ENCODE measurements at places on chromosomes 3 and 15. TPM values are rescaled to one million over a fixed set of nuclear protein-coding genes. Genes with fewer than 3 reads are reported as not detected.
A peak's percentile ranks its signal among the peaks of the same experiment; 100 is the strongest.

GOLGA8Q gene
- total RNA-seq = 3.3 TPM

RHCG gene
- not detected for total RNA-seq

LEKR1 gene
- total RNA-seq = not detected

LMCD1 gene
- 7.0 TPM for total RNA-seq

RPP14 gene
- total RNA-seq = 18.6 TPM

CDHR4 gene
- total RNA-seq = not detected

PRKCI gene
- total RNA-seq = 52.1 TPM

ATP13A4 gene
- total RNA-seq = 5.6 TPM

CCDC13 gene
- 4.0 TPM for total RNA-seq

SPINT1 gene
- 729 TPM for total RNA-seq

DNA sequence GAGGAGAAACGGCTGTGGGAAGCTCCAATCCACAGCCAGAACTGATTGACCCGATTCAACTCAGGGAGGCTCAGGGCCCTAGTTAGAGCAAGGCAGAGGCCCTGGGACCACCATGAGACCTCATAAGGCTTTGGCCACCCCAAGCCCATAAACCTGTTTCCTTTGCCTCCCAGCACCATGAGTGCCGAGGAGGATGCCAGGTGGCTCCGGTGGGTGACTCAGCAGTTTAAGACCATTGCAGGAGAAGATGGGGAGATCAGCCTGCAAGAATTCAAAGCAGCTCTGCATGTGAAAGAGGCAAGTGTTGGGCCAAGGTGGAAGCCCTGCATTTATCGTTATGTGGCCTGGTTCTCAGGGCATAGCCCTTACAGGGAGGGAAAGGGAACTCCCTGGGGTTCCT, 11.9 kb downstream of the NOX5 start:
- no peak for DNase-seq

- no peak for DNase-seq
Measured at GRCh38 chr15:71133747-71134472, 18.6 kb downstream of the THSD4 start.

DNA sequence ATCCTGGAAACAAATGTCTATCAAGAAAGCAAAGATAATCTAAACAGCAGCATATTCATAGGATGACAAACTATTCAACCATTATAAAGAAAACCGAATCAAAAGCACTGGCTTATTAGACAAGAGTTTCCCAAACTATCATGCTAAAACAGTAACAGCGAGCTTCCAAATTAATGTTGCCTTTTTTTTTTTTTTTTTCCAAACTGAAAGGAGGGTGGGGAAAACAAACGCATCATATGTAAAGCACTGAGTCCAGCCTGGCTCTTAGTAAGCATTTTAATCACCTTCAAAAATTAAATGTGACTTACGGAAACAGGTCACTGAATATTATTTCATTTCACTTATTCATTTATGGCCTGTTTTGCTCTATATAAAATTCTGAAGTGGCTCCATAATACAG, 2.3 kb downstream of the TJP1 start:
- no peak for DNase-seq

GRCh38 chr15:65916664-65917406, 47.5 kb downstream of the RAB11A start:
- peak; percentile 13 for DNase-seq

DNA sequence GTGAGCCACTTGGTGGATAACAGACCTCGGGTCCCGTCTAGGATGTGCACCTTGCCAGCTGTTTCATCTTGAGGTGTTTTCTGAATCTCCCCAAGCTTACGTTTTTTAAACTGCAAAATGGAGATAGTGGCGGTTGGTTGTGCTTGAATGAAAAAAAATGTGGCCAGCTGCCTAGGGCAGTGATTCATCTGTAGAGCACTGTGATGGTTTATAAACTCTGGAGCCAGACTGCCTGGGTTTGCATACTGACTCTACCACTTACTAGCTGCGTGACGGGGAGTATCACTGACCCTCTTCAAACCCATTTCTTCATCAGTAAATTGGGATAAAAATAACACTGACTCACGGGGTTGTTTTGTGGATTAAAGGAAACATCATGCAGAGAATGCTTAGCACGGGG, 159.1 kb downstream of the CHL1 start:
- peak; percentile 14 for DNase-seq

DNA sequence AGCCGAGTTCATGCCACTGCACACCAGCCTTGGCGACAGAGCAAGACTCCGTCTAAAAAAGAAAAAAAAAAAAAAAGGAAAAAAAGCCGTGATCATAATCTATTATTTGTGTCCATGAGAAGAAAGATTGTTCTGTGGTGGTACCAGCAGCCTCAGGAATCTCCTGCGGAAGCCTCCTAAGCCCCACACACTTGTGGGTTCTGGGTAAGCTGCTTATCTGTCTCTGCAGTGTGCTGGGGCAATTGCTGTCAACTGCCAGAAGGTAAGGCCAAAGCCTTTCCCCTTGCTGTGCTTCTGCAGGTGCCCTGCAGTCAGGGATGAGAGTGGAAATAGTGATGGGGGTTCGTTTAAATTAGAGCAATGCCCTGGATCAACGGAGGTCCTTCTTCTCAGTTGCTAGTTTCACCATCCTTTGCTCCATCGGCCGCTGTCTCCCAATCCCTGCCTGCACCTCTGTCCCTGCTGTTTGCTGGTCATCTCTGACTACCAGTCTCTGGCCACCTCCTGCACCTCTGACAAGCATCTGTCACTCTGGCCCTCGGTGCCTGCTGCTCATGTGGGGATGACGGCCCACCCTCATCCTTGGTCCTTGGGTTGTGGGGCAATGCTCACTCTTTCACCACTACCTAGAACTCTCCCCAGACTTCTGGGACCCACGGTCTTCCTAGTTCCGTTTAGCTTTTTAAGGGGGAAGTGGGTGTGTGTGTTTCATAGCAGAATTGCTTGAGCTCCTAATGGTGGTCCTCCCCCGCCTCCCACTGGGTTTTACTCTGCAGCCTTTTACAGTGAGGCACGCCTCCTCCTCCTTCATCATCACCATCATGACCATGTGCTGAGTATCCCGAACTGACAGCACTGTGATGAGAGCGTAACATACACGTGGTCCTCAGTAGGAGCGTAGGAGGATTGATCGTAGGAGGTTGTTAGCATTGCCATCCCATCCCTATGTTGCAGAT, 25.5 kb downstream of the CHRD start:
- no peak for DNase-seq

GRCh38 chr3:106197532-106198194, 328.9 kb upstream of the CBLB start:
- no peak for DNase-seq

DNA sequence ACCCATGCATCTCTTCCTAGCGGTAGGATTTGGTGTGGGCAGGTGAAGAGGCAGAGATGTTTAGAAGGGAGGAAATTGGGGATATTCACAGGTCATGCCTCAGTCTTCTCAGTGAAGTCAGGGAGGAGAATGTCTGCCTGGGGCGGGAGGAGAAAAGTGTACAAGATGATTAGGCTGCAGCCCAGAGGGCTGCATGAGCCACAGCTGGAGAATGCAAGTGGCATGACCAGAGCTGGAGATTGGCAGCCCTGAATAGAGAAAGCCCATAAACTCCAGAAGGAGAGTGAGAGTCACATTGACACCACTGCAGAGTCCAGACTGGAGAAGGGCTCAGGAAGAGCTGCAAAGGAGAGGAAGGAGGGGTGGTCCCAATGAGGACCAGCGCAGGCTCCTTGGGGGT, 22.6 kb downstream of the PDHB start:
- DNase-seq = no peak

DNA sequence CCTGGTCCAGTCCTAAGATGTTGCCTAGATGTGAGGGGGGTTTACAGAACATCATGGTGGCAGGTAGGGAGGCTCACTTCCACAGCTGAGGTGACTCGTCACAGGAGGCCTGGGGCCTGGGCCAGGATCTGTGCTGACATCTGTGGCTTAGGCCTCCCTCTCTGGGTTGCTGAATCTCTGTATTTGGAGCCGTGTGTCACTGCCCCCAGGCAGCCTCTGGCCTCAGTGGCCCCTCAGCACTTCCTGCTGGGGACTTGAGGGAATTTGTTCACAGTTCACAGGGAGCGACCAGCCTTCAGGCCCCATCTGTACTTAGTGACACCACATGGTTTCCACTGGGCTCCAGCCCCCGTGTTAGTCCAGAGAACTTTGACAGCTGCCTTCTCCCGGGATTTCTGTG, 41.7 kb upstream of the ADAMTSL3 start:
- no peak for DNase-seq

DNA sequence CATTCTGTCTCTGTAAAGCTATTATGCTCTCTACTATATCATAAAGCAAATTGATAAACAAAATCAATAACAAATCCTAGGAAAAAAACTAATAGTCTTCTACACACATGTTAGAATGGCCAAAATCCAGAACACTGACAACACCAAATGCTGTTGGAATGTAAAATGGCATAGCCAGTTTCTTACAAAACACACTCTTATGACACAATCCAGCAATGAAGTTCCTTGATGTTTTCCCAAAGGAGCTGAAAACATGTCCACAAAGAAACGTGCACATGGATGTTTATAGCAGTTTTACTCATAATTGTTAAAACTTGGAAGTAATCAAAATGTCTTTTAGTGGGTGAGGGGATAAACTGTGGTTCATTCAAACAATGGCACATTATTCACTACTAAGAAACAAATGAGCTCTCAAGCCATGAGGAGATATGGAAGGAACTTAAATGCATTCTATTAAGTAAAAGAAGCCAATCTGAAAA, 32.7 kb downstream of the CADM2 start:
- no peak for DNase-seq

DNA sequence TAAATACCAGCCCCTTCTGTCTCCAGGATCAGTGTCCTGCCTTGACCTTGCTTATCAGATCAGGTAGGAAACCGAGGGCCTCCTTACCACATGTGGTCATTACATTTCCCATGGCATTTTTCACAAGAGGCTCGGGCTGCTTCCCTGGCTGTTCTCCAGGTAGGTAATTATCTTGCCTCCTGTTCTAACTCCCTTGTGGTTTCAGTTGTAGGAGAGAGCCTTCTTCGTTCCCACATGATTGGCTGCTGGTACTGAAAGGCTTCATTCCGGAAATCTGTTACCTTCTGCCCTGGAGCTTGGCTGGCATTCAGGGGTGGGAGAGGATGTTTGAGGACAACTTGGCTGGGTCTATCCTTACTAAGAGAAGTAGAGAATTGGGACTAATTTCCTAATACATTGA, 46.8 kb upstream of the RORA start:
- no peak for DNase-seq

DNA sequence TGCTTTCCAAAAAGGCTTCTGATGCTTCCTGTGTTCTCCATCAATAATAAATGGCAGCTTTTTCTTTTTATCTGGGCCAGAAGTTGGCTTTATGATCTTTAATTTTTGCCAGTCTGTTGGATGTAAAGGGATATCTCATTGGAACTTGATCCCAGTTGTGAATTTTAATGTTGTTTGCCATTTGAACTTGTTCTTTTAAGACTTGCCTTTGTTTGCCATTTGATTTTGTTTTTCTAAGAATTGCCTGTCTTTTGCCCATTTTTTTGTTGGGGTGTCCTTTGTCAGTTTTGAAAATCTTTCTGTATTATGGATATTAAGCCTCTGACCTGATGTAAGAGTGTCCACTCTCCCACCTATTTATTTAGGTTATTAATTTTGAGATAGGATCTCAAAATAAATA, 9.8 kb downstream of the FXR1 start:
- DNase-seq = no peak

GRCh38 chr15:57440799-57441198, 64.5 kb downstream of the CGNL1 start:
- DNase-seq = no peak

DNA sequence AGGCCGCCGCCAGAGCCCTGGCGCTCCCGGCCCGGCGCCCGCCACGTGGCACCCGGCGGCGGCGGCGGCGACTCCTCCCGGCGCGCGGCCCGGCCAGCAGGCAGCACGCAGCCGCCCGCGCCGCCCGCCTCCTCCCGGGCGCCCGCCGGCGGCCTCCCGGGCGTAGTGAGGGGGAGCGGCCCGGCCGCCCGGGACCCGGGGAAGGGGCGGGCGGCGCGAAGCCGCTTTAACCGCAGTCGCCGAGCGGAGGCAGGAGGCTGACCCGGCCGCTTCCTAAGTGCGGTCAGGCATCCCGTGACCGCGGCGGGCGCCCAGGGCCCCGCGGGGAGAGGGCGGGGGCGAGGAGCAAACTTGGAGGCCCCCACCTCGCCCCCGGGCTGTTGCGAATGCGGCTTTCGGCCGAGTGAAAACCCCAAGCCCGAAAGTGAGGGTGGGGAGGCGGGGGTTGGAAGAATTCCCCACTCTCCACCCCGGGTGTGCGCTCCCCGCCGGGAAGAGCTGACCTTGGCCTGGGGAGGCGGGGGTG, 1.7 kb upstream of the HES1 start:
- peak; percentile 51 for DNase-seq

- DNase-seq = no peak
Measured at GRCh38 chr3:41339758-41340157, 140.5 kb downstream of the CTNNB1 start.

DNA sequence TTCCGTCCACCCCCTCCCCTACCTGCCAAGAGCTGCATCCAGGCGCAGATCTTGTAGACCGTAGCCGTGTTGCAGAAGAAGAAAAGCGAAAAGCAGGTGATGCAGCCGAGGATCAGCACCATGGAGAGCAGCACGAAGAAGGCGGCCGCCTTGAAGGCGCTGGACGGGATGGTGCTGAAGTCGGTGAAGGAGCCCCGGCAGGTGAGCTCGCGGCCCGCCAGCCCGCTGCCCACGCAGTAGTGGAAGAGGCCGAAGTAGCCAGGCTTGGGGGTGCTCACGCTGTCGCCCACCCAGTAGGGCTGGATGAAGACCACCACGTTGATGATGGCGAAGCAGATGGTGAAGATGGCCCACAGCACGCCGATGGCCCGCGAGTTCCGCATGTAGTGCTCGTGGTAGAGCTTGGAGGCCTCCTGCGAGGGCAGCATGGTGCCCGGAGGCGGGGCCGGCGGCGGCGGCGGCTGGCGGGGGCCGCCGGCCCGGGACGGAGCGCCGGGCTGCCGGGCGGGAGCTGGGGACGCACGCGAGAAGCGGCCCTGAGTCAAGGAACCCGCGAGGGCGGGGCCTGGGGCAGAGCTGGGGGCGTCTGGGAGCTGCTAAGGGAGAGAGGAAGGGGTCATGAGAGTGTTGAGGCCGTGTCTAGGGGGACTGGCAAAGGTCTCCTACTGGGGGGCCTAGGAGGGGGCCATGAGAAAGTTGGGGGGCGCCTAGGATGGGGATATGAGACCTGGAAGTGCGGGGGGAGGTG, 1.2 kb downstream of the LHFPL4 start:
- peak; percentile 16 for DNase-seq

GRCh38 chr3:71226565-71227269, 356.8 kb downstream of the FOXP1 start:
- DNase-seq = peak; percentile 19

DNA sequence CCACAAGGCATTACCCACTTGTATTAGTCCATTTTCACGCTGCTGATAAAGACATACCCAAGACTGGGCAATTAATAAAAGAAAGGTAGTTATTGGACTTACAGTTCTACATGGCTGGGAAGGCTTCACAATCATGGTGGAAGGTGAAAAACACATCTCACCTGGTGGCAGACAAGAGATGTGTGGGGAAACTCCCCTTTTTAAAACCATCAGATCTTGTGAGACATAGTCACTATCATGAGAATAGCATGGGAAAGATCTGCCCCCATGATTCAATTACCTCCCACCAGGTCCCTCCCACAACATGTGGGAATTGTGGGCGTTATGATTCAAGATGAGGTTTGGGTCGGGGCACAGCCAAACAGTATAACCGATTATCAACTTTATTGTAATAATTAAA, 17.0 kb upstream of the CMC1 start:
- no peak for DNase-seq

All from transverse colon (tissue), 4 donors.